ENCODE measurements at places on chromosomes 6 and 20. TPM values are rescaled to one million over a fixed set of nuclear protein-coding genes. Genes with fewer than 3 reads are reported as not detected.

The VSTM2L gene
- not detected for polyA plus RNA-seq

GRCh38 chr6:33768644-33769120, 20.2 kb downstream of the LEMD2 start:
- peak; percentile 50 for DNase-seq

DNA sequence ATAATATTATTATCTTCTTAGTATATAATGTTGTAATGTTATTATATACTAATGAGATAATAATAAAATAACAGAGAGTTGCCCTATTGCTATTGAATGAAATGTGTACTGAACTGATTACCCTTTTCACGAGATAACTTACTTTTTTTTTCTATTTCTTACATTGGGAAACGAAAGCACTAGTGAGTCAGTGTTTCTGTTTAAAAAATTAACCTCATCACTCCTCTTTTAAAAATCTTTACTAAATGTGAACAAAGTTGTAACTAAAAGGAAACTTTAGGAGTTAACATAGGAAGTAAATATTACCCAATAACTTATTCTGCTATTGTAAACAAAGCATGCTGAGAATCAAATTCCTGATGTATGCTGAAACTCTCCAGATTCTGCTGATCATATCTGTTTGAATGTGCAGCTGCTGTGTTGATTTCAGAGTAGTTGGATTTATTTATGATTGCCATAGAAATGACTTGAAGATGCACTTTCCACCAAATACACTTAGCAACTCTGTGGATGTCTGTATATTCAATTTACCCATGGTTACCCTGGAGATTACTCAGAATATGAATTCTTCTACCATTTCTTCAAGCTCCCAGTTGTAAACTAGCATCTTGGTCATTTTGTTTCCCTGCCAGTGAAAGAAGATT, 523.4 kb downstream of the TENT5A start:
- DNase-seq = no peak

The MOXD1 gene
- 3.8 TPM for polyA plus RNA-seq

The MAFB gene
- polyA plus RNA-seq = 0.51 TPM

DNA sequence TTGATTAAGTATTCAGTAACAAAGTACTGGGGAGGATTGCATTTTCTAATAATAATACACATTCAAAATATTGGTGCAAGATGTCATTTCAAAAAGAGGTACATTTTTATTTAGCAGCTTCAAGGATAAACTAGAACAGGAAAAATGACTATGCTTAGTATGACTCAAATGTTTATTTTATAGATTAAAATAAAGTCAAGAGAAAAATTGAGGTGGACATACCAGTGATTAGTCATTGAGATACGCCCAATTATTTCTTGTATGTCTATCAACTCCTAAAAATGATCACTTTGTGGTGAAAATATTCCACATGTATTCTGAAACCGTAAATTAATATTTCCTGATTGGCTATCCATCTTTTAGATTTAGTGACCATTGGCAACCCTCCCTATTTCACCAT, 96.7 kb downstream of the PHF3 start:
- no peak for DNase-seq

DNA sequence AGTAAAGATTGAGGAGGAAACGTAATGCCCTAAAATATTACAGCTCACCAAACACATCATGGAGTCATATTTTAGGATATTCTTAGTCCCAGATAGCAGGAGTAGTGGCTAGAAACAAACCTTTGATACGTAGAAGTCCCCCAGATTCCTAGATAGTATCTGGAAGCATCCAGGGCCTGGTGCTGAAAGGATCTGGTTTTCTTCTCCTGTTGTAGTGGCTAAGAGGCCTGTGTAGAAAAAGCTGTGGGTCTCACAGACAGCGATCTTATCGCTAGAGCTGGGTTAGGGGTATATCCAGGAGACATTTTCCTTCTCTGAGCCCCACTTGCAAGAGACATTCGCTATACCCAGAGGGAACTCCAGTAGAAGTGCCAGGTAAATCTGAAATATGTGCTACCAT, 139.9 kb downstream of the KCNQ5 start:
- DNase-seq = no peak

GRCh38 chr20:6339176-6339575, 216.3 kb upstream of the FERMT1 start:
- DNase-seq = no peak

The GINS1 gene
- 1.8 TPM for polyA plus RNA-seq

DNA sequence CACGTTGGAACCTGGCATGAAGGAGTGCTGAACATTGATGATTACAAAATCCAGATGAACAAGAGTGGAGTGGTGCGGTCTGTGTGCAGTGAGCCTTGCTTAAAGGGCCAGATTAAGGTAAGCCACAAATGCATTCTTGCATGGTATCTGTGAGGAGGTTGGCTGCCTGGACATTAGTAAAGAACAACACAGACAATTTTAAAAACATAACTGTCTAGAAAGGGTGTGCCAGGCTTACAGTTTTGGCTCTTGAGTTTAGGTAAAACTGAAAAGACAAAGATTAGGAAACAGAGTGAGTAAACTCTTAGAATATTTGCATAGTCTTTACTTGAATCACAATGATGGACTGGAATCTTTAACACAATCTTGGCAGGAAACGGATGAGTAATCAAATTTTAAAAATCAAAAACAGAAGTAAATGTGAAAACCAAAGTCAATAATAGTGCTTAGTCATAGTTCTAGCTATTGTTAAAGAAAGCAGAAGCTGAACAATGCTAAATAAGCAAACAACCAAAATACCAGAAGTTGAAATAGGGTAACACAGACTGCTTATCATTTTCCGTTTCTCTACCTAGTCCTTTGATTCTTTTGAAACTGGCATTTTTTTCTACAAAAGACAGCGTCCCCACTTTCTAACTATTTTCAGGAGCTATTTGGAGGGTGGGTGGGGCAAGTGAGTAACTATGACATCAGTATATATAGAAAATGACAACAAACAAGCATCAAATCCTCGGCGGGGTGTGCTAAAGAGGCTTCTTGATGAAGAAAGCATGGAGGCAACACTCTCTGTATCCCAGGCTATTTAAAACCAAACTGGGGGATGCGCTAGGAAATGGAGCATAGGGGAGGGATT, 185.8 kb upstream of the RAB32 start:
- DNase-seq = no peak

DNA sequence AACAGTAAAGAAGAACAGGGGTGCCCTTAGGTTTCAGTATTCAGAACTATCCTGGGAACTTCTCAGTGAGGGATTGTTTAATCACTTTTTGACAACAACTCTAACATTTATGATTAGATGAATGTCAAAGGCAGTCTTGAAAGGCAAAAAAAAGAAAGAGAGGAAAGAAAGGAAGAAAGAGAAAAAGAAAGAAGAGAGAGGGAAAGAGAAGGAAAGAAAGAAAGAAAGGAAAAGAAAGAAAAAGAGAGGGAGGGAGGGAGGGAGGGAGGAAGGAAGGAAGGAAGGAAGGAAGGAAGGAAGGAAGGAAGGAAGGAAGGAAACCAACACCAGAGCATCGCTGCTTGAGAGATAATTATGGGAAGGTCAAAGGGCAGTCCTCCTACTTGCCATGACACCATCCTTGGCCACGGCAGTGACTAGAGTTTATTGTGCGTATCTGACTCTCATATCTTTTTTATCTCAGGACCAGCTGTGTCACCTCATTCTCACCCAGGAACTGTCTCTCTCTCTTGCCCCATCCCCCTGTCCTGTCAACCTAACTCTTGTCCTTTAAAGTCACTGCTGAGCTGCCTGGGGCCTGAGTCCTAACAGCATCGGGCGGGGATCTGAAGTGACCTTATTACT, 96.8 kb upstream of the ATXN1 start:
- no peak for DNase-seq

- DNase-seq = no peak
Observed at GRCh38 chr6:44444853-44445252, 57.3 kb downstream of the CDC5L start.

DNA sequence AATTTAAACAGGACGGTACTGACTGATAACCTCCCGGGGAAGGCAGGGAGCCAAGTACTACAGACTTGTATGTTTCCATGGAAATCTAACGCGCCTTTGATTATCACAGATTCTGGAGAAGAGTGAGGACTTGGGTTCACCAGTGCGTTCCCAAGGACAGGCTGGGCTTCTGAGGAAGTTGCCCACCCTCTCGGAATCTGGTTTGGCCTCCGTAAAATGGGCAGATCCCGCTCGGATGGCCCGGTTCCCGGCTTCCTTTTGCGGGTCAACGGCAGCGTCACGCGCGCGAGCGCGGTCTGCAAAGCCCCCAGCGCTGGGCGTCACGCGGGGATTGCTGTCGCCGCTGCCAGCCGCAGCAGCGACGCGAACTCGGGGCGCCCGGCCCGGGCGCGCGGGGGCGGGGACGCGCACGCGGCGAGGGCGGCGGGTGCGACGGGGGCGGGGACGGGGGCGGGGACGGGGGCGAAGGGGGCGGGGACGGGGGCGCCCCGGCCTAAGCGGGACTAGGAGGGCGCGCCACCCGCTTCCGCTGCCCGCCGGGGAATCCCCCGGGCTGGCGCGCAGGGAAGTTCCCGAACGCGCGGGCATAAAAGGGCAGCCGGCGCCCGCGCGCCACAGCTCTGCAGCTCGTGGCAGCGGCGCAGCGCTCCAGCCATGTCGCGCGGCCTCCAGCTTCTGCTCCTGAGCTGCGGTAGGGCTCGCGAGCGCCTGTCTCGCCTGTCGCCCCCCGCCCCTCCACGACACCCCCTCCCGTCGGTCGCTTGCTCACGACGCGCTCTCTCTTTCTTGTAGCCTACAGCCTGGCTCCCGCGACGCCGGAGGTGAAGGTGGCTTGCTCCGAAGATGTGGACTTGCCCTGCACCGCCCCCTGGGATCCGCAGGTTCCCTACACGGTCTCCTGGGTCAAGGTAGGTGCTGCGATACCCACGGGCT, at the start of gene CD83:
Gene CD83, plus strand, starts transcription at position 615 of the 933 bp plus-strand sequence. Its CDS starts 40 bp downstream, at position 655.
- DNase-seq = peak; percentile 94

The CTCFL gene
- not detected for polyA plus RNA-seq

The HSPA1L gene
- polyA plus RNA-seq = 0.63 TPM

The MAP3K5 gene
- 8.0 TPM for polyA plus RNA-seq
